ENCODE measurements at places on chromosomes 4 and X.

GRCh38 chr4:7585768-7586167, 151.0 kb upstream of the PSAPL1 start:
- no peak for DNase-seq

DNA sequence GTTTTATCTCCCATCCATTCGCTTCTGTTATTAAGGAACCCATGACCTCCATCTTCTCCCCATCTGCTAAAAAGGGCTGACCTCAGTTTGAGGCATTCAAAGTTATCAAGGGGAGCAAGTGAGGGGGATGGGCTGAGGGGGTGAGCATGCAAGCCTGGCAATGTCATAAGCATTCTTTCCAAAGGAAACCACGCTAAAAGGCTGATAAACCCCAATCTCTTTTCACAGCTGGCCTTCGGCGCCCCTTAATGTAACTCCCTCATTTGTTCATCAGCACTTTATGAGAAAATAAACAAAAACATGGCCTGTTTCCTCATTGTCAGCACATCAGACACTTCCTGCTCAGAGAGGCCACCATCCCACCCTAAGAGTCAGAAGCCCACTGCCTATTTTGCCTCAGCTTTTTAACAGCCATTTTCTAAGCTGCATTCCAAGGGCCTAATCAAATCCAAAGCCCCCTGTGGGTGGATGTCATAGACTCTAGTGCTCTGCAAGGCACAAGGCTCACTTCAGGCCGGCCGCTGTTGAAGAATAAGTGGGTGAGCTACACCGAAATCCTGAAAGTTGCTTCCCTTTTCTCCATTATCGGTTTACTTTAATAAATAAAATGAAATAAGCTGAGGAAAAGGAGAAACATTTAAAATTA, 92.0 kb upstream of the SRD5A3 start:
- DNase-seq: no peak

- no peak for DNase-seq
Measured at GRCh38 chrX:150282953-150283352, 80.2 kb upstream of the MAMLD1 start.

- DNase-seq: no peak
Measured at GRCh38 chr4:87493115-87493514, 36.1 kb downstream of the SPARCL1 start.

DNA sequence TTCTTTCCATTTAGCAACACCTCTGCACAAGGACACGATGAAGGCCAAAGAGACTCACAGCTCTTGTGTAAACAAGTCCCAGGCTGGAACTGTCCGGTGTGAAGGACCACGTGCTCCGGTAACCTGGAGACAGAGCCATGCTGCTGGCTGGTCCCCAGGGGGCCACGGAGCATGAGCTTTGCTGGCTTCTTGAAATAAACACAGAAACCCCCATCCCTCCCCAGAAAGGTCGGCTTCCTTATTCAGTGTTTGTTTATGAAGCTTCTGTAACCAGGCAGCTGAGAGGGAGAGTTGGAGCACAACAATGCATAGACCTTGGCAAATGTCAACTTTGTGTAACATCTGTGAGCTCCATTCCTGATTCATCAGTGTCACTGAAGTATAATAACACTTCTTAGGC, 109.4 kb downstream of the GPR143 start:
- DNase-seq: no peak

DNA sequence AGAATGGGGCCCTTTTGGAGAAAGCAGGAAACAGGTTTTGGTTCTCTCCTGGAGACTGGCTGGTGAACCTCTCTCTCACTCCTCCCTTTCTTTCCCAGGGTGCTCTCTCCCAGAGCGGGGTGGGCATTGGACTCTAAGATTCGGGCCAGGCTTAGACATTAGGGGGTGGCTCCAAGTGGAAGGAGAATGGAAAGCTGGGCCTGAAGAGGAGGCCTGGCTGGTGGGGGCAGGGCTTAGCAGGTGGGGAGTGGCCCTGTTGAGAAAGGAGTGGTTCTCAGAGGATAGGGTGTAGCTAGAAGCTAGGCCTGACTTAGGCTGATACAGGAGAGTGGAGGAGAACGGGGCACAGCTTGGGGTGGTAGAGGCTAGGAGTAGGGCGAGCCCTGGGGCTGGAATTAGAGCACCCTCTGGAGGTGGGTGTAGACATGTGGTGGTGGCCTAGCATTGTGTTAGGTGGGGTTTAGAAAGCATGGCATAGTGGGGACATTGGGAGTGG, 5.7 kb downstream of the PLP2 start:
- no peak for DNase-seq

DNA sequence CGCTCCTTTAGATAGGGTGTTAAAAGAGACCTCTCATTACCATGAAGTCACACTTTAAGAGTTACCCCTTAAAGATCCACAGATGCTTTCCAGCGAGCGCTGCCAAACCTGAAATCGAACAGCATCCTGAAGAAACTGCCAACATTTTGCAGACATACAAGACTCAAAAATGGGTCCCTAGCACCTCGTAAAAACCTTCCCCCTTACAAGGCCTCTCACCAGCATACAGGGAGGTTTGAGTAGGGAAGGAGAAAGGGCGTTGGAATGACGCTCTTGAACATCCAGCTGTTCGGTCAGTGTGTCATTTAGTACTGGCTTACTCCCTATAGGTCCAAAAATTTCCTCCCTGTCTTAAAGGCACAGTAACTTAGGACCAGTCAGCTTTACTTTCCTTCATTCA, 45.3 kb upstream of the PGRMC1 start:
- DNase-seq: no peak

DNA sequence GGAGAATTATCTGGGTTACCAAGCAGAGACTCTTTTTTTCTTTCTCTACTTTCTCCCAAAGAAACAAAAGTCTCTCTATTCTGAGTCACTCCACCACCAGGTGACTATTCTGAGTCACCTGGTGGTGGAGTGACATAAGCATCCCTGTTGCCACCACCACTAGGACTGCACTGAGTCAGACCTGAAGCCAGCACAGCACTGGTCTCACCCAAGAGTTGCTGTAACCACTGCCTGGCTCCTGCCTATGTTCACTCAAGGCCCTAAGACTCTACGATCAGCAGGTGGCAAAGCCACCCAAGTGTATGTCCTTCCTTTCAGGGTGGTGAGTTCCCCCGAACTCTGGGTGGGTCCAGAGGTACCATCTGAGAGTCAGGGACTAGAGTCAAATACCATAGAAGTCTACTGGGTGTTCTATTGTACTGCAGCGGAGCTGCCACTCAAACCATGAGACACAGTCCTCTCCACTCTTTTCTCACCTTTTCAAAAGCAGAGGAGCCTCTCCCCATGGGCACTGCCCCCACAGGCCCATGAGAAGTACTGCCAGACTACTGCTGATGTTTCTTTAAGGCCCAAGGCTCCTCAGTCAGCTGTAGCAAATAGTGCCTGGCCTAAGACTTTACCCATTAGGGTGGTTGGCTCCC, 209.6 kb upstream of the IRS4 start:
- no peak for DNase-seq

GRCh38 chrX:150700107-150700506, 6.9 kb downstream of the MTMR1 start:
- no peak for DNase-seq

- no peak for DNase-seq
Measured at GRCh38 chr4:9996319-9997110, 24.8 kb downstream of the SLC2A9 start.

DNA sequence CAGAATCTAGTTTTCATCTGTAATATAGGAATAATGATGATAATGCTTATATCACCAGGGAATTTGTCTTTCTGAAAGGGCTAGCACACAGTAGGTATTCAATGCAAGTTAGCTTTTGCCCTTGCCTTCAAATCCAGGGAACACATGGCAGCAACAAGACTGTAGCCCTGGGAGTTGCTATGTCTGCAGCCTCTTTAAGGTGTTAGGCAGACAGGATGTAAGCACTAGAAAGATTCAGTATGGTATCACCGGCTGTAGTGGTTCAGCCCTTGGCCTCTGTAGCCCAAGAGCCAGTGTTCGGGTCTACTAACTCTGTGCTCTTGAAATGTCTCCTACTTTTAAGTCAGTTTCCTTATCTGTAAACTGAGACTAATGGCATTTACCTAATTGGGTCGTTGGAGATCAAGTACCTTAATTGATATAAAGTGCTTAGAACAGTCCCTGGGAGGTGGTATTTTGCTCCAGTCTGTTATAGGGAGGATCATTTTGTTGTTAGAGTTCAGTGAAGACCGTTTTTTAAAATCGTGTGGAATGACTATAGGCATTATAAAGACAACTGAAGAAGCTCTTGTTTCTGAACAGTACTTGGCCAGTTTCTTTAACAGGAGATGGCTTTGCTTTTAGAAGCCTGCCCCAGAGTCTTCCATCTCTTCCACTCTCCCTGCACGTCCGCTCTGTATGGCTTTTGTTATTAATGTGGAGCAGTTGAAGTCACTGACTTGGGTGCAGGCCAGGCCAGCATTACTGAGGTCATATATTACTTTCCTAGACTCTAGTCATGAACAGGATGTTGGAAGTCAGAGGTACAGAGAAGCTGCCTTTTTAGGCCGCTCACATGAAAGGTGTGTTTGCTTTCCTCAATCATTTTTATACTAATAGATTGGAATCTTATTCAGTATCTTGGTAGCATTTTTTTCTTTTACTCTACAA, 44.8 kb downstream of the GAB1 start:
- DNase-seq: no peak

DNA sequence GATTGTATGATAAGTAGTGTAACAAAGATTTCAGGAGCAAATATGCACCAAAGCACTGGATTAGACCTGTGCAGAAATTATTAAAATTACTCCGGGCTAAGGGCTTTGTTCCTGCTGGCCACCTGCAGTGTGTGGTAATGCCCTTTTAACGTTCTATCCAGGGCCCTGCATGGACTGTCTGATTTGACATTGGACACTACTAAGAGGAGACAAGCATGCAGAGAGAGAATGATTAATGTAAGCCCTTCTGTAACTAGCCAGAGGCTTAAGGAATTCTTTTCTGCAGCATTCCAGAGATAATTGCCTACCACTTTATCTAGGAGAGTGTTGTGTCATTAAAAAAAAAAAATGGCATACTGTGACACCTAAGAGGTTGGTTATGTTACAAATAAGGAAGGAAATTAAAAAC, 117.0 kb downstream of the PCDH7 start:
- no peak for DNase-seq

GRCh38 chrX:30824275-30824674, 64.8 kb downstream of the TAB3 start:
- no peak for DNase-seq

Measured in natural killer cell (primary cell).